ENCODE measurements at places on chromosomes 11 and 22.

DNA sequence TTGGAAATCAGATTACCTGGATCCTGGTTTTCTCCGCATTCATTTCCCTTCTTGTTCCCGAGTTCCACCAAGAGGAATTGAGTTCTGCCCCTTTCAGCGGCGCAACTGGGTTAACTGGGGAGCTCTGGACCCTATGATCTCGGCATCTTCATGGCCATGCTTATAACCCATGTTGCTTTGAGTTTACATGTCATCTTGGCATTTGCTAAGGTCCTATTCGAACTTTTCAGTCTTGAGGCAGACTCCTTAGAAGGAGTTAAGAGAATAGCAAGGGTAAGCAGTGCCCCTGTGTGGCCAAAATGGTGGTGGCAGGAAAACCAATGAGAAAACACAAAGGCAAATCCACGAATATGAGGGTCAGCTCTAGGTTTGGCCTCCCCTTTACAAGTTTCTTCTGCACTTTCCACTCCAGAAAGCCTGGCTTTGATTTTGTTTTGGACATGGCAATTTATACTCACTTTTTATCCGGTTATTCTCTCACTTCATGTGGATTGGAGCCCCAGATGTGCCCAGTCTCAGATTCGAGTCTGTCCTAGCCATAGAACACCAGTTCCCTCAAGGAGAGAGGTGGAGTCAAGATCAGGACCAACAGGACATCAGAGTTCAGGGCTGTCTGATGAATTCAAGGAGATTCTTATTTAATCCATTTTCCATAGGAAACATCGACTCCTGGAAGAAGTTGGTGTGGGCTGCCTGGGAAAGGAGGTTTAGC, 55.3 kb upstream of the FBXO3 start:
- peak; percentile 71 for DNase-seq

DNA sequence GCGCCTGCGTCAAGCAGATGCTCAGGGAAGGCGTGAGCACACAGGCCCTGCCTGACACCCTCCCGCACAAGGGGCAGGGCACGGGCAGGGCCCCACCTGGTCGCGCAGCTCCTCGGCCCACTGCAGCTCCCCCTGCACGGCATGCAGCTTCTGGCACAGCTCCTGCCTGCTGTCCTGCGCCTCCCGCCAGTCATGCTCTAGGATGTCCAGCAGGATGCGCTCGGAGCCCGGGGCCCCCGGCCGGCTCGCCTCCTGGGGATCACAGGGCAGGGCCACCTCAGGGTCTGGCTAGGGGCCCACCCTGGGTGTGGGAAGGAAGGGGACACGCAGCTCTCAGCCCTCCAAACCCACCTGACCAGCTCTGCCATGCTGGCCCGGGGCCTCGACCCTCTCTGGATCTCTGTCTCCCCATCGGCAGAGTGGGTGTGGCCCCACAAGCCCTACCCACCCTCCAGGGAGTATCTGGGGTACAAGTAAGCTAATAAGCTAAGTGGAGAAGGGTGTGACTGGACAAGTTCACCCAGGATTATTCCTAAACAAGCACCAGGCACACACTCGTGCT, 10.7 kb downstream of the CARD10 start:
- no peak for DNase-seq

GRCh38 chr11:78161962-78162371, 22.5 kb upstream of the ALG8 start:
- DNase-seq = no peak

DNA sequence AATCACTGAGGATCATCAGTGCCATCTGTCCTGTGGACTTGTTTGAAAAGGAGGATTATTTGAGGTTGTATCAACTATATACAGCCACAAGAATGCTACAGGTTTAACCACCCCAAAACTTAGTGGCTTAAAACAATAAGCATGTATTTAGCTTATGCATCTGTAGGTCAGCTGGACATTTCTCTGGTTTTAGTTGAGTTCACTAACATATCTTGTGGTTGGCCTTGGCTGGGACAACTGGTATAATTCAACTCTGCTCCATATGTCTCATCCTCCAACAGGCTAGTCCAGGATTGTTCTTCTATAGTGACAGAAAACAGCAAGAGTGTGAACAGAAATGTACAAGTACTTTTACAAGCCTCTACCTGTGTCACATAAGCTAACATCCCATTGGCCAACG, 49.9 kb upstream of the SOX6 start:
- DNase-seq = no peak

- no peak for DNase-seq
Measured at GRCh38 chr22:48669226-48669625, 1158.4 kb downstream of the BRD1 start.

GRCh38 chr11:843818-844692, 1.4 kb downstream of the TSPAN4 start:
- no peak for DNase-seq
